AG08396 (cell line): ENCODE measurements at places on chromosomes 13 and 19.

DNA sequence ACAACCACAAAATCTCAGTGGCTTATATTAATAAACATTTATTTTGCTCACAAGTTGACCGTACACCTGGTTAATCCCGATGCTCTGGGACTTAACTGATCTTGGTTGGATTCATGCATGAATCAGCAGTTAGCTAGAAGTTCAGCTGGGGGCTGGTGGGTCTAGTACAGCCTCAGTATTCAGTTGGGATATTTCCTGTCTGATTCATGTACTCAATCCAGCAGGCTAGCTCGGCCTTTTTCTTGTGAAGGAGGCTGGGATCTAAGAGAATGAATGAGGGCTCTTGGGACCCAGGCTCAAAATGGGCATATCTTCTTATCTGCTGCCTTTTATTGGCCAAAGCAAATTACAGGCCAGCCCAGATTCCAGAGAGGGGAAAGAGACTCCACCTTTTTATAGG is 178.8 kb downstream of the KCTD12 start:
- no peak for DNase-seq

DNA sequence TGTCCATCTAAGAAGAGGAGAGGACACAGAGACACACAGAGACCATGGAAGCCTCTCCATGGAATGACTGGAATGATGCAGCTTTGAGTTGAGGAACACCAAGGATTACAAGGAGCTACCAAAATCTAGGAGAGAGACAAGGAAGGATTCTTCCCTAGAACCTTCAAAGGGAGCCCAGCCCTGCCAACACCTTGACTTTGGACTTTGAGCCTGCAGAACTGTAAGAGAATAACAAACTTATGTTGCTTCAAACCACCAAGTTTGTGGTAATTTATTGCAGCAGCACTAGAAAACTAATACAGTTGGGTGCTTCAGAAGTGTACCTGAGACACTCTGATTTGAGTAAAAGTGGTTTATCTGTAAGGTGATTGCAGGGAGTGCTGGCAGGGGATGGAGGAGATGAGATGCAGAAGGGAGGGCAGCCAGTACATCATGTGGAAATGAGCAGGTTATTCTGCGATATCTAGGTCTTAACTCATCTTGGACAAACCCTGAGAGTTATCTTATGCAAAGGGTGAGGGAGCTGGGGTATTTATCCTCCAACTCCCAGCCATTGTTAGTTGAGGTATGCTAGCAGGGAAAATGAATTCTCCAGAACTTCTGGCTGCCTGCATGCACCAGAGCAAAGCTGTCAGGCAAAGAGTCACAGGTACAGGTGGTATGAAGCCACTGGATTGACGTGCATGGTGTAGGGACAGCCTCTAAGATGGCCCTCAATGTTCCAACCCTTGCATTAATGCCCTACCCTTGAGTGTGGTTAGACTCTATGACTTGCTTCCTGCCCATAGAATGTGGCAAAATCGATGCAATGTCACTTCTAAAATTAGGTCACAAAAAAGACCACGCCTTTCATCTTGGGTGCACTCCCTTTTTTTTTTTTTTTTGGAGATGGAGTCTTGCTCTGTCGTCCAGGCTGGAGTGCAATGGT is 31.3 kb upstream of the ADGRL1 start:
- DNase-seq, result no peak

DNA sequence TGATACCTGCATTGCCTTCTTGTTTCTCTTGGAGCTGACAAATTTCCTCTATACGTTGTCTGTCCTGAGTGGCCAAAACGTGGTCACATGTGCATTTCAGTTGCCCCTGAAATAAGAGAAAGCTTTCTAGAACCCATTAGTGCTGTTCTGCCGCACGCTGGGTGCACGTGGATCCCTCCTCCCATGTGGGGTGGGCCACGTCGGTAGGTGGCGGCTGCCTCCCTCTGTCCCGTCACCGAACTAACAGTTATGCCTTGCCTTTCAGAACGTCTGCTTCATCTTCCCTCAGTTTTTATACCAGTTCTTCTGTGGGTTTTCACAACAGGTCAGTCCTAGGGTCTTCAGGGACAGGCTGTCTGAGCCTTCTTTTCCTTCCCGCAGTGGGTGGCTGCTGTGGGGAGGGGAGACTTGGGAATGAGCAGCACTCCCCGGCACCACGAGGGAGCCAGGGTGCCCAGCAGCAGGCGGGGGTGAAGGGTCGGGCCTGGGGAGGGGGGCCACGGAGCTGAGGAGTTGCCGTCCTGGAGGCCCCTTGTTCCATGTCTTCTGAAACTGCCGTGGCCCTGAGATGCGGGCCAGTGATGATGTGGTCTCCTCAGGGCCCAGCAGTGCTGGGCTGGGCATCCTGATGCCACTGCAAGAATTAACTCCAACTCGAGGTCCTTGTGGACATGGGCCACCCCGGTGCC is 109.7 kb upstream of the MCF2L start:
- no peak for DNase-seq

- no peak for DNase-seq
Measured at GRCh38 chr13:54965881-54966280, 1937.3 kb downstream of the OLFM4 start.

DNA sequence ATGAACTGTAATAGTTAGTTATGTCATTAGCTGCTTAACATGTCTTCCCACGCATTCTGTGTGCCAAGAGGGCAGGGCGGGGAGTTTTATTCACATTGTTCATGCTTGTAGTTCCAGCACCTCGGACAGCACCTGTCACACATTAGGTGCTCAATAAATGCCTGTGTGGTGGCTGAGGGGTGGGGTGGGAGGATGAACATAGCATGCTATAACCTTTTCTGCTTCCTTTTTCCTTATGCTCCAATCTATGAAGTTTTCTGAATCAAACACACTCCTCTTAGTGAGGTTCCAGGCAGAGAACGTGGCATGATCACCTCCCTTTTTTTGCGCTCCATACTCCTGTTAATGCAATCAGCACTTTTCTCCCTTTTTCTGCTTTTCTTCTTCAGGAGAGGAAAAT is 15.8 kb upstream of the PTPRS start:
- DNase-seq, result no peak

GRCh38 chr13:76012091-76012721 is 376.1 kb downstream of the LMO7 start:
- no peak for DNase-seq

GRCh38 chr13:109584844-109585361 is 201.5 kb downstream of the IRS2 start:
- no peak for DNase-seq

GRCh38 chr13:38850868-38851626 is 139.6 kb downstream of the STOML3 start:
- DNase-seq, result no peak

DNA sequence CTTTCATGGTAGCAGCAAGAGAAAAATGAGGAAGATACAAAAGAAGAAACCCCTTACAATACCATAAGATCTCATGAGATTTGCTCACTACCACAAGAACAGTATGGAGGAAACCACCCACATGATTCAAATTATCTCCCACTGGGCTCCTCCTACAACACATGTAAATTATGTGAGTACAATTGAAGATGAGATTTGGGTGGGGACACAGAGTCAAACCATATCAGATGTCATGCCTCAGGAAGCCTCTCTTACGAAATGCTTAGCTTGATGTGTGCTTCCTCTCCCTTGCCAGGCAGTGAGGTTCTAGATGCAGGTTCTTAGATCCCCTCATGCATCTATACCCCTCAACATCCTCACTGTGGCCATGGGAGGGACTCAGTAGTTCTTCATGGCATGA is 63.2 kb upstream of the RGCC start:
- DNase-seq, result no peak

DNA sequence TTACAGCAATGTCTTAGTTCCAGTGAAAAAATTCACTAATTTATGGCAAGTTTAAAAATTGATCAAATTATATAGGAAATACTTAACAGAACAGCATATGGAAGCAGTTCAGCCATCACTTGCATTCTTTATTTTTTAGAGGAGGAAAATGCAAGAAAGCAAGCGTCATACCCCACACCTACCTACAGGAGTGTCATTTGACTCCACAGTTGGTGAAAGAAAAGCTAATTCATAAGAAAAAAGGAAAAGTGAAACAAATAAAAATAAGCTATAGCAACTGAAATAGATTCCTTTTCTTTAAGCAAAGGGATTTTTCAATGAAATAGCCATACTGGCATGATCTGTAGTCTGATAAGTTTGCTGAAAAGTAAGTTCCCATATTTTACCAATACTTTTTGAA is 111.0 kb downstream of the DOCK9 start:
- no peak for DNase-seq

GRCh38 chr19:5978606-5979552 is 939 bp upstream of the RANBP3 start:
- DNase-seq, result no peak

DNA sequence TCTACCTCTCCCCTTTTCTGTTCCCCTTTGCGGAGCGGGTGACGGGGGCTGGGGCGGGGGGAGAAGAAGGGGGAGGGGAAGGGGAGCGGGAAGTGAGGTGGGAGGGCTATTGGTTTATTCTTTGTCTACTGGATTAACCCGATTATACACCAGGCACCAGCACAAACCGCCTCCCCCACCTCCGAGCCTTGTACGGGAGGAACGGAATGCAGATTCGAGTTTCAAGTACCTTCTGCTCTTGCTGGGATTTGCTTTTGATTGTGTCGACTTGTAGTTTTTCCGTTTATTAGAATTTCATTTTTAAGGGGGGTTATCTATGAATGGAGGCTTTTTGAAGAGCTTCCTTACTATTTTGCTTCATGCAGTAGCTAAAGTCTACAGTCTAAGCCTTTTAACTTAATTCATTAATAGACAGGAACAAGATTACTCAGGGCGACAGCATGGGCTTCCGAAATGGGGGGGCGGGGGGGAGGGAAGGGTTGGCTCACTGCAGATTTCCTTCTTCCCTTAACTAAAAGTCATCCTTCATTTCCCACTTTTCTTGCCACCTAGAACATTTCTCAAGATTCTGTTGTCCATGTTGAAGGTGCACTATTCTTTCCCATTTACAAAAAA is 937 bp upstream of the SPRY2 start:
- DNase-seq, result no peak

GRCh38 chr13:20451397-20451796 is 74.3 kb downstream of the CRYL1 start:
- DNase-seq, result no peak

DNA sequence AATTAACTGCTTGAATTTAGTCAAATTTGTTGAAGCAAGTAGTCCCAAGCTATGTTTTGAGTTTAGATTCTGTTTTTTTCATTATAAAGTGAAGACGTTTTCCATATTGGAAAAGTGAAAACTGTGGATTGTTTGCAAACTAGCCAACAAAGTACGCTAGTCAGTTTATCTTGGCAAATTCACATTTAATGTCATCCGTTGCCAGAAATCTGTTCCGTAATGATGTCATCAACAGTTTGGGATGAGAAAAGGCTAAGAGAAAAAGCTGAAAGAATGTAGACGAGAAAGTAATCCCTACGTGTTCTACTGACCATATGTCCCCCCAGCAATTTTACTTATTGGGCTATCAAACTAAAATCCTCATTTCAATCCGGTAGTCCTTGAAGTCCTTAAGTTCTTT is 419.6 kb downstream of the GPC6 start:
- no peak for DNase-seq

- DNase-seq, result no peak
Measured at GRCh38 chr19:34135821-34136611, 36.3 kb upstream of the LSM14A start.

GRCh38 chr13:51283371-51283770 is 56.1 kb upstream of the SERPINE3 start:
- no peak for DNase-seq

GRCh38 chr19:48854103-48854502 is 14.3 kb downstream of the PLEKHA4 start:
- DNase-seq, result no peak

GRCh38 chr19:46723023-46723461 is 6.1 kb upstream of the PRKD2 start:
- no peak for DNase-seq

- no peak for DNase-seq
Measured at GRCh38 chr13:29889111-29889510, 38.7 kb upstream of the UBL3 start.

- no peak for DNase-seq
Measured at GRCh38 chr13:111116856-111117255, 1.7 kb downstream of the ARHGEF7 start.

GRCh38 chr13:78241278-78241919 is 322.8 kb upstream of the EDNRB start:
- peak; percentile 55 for DNase-seq
